ENCODE measurements at places on chromosomes 2 and 18. TPM values are rescaled to one million over a fixed set of nuclear protein-coding genes. Genes with fewer than 3 reads are reported as not detected.

Gene ACVR1
- 19.4 TPM for total RNA-seq

DNA sequence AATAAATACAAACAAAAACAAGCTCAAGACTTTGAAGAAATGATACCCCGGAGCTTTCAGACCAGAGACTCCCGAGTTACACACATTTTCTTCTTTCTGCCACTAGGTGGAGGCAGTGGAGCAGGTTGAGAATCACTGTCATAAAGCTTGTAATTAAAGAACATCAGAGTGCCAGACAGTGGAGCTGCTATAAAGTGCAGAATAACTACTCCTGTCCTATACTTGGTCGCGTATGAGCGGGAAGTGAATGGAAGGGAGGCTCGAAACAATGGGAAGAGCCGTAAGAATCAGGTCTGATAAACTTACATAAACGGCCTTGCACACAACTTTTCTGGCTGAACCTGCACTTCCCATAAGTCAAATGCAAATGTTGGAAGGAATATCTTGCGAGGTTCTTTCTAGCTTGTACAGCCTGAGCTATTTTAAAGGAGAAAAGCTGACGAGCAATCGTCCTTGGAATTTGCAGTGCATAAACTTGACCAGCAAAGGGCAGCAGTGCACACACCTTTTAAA, 189.0 kb downstream of the RPIA start:
- no peak for DNase-seq

- no peak for DNase-seq
Measured at GRCh38 chr18:79805211-79805887, 7.6 kb downstream of the KCNG2 start.

DNA sequence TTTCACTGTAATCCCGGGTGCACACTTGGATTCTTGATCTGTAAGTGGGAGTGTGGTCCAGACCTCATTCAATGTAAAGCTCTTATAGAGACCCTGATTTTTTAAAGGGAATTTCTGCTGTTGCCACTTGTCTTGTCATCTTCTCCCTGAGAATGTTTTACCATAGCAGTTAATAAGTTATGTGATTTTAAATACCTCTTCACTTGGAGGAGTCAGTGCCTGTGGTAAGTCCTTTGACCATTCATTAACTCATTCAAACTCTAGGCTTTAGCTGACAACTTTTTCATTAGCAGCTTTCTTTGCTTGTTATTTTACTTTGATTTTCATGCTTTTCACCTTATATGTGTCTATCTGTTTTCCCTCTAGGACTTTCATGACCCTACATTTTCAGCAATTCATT, 51.3 kb downstream of the FMNL2 start:
- DNase-seq = no peak

DNA sequence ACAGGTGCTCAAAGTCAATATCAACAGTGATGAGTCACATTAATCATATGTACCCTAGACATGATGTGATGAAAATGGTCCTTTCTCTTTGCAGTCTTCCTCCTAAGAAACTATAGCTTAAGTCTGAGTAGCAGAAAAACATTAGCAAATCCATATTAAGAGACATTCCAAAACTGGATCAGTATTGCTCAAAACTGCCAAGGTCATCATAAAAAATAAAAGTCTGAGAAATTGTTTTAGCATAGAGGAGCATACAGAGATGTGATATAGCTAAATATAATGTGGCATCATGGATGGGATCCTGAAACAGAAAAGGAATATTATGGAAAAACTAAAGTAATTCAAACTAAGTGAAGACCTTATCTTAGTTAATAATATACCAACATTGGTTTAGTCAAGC, 1316.1 kb downstream of the SUCLG1 start:
- no peak for DNase-seq

Measured in suprapubic skin (tissue), 4 donors.